Brain (organoid and tissue), 16 donors: ENCODE measurements at places on chromosomes 13 and 19.
A peak's percentile ranks its signal among the peaks of the same experiment; 100 is the strongest.

DNA sequence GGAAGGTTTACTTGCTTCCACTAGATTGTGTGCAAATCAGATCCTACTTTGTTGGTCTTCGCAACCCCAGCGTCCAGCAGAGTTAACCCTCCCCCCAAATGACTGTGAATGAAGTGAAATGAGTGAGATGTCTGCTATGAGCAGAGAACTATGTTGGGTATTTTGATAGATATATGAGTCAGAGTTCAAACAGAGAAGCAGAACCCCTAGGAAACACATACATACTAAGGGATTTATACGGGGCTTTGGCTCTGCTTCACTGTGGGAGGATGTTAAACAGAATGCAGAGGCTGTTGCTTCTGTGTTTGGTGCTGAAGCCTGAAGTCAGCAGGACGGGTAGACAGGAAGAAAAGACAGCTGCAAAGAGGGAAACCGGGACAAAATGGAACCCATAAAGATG lies 197.0 kb downstream of the MZT1 start:
- DNase-seq = no peak

- no peak for DNase-seq
These were observed 43.1 kb downstream of the NFIC start for GRCh38 chr19:3409346-3410064.

GRCh38 chr13:108877300-108877699 lies 247.9 kb downstream of the MYO16 start:
- DNase-seq = no peak

GRCh38 chr13:83881140-83881684 lies 1.1 kb downstream of the SLITRK1 start:
- DNase-seq = peak; percentile 72

- DNase-seq = no peak
These were observed 193.5 kb downstream of the ZNF536 start for GRCh38 chr19:30565636-30566035.

DNA sequence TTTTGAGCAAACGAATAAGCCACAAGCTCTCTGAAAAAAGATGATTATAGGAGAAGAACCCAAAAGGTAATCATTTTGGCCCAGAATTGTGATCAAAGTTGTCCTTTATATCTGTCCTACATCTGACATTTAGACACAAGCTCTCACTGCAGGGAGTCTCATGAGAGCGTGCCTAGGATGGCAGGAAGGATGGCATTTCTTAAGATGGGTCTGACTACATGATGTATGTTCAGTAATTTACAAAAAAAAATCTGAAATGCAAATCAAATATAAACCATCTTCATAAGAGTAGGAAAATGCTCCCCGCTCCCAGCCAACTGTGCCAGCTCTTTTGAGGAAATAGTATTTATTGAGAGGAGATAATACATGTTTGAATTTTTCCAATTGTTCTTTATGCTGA lies 81.0 kb upstream of the MBNL2 start:
- DNase-seq = peak; percentile 83

- DNase-seq = peak; percentile 79
These were observed 722 bp downstream of the HSD11B1L start for GRCh38 chr19:5681391-5682106.

DNA sequence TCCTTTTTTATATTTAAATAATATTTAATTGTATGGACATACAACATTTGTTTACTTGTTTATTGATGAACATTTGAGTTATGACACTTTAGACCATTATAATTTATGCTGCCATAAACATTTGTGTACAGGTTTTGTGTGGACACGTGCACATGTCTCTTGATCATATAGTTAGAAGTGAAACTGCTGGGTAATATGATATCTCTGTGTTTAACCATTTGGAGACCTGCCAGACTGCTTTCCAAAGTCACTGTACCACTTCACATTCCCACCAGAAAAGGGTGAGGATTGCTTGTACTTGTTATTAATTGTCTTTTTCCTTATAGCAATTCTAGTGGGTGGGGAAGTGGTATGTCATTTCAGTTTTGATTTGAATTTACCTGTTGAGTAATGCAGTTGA lies 145.6 kb upstream of the KLHL1 start:
- no peak for DNase-seq

- no peak for DNase-seq
These were observed 53.0 kb upstream of the URAD start for GRCh38 chr13:28041501-28041900.

DNA sequence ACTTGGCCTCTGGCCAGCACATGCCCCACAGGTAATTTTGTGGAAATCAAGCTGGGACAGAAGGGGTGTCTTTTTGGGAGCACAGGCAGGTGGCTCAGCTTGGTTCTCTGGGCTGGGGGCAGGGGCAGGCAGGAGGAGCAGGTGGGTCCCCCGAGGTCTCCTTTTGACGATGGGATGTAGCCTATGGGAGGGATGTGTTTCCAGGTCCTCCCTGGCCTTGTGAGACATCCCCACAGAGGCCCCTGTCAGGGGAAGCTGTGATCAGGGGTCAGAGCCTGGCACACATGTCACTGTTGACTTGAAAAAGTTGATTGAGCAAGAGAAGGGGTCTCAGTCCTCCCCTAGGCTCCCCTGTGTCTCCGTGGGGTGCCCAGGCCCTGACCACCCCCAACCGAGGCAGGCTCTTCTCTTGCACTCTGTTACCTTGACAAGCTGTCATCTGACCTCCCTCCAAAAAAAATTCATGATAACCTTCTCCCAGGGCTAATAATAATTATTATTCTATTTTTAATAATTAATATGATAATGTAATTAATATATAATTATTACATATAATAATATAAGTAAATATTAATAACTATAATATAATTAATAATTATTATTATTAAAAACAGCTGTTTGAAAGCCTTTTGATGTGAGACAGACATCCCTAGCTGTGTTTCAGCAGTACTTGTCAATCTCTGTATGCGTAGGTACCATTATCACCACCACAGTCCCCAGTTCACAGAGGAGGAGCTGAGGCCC lies 116.2 kb downstream of the ZDHHC20 start:
- DNase-seq = no peak

GRCh38 chr13:62093984-62094780 lies 678.5 kb upstream of the PCDH20 start:
- DNase-seq = no peak

DNA sequence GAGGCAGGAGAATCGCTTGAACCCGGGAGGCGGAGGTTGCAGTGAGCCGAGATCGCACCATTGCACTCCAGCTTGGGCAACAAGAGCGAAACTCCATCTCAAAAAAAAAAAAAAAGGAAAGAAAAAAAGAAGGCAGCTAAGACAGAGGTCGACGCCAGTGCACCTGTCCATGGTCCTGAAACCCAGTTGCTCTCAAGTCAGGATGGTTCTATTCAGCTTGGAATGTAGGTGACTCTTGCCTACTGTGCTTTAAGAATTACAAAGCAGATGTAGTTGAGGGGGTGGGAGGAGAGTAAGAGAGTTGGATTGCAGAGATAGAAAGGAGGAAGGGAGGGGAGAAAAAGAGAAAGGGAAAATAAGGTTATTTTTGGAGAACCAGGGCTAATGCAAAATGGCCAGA lies 18.7 kb downstream of the CACNG7 start:
- no peak for DNase-seq

DNA sequence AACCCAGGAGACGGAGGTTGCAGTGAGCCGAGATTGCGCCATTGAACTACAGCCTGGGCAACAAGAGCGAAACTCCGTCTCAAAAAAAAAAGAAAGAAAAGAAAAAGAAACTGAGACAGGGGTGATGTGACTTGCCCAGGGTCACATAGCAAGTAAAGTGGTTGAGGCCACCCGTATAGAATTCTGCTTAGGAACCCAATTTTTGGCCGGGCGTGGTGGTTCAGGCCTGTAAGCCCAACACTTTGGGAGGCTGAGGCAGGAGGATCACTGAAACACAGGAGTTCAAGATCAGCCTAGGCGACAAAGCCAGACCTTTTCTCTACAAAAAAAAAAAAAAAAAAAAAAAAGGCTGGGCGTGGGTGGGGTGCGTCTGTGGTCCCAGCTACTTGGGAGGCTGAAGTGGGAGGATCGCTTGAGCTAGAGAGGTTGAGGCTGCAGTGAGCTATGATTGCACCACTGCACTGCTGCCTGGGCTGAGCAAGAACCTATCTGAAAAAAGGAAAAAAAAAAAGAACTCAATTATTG lies 1.3 kb downstream of the SNRPA start:
- DNase-seq = no peak

DNA sequence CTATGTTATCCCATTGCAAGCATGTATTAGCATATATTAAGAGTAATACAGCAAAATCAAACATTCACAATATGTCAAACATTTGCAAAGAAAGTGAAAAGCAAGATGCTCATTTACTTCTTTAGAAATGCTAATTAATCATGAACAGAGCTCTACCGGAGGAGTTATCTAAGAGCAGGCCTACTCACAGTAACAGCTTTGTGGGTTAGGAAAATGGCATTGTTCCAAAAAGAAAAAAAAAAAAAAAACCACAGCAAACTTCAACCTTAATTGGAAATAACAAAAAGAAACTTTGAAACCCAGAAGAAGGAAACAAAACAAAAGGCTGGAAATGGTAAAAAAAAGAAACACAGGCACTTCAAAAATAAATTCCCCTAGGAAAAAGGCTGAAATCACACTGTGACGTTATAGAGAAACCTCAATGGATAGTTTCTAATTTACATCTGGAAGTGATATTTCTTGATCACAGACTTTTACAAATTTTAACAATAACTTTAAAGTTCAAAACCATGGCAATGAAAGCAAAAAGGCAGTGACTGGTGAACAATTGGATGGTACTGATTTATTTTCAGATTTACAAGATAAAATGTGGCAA lies 1236.8 kb upstream of the SPRY2 start:
- peak; percentile 22 for DNase-seq

DNA sequence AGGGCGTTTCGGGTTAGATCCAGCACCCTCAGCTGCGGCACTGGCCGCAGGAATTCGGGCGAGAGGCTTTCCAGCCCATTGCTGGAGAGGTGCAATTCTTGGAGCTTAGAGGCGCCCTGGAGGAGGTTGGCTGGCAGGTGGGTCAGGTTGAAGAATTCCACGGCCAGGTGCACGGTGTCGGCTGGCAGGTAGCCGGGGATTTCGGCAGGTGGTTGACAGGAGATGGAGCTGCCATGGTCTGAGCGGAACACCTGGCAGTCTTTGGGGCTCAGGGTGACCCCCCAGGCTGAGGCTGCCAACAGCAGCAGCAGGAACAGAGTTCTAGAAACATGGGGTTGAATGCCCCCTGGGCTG lies 1.3 kb downstream of the LRG1 start:
- no peak for DNase-seq

- DNase-seq = no peak
These were observed 67.5 kb upstream of the POSTN start for GRCh38 chr13:37666036-37666435.

DNA sequence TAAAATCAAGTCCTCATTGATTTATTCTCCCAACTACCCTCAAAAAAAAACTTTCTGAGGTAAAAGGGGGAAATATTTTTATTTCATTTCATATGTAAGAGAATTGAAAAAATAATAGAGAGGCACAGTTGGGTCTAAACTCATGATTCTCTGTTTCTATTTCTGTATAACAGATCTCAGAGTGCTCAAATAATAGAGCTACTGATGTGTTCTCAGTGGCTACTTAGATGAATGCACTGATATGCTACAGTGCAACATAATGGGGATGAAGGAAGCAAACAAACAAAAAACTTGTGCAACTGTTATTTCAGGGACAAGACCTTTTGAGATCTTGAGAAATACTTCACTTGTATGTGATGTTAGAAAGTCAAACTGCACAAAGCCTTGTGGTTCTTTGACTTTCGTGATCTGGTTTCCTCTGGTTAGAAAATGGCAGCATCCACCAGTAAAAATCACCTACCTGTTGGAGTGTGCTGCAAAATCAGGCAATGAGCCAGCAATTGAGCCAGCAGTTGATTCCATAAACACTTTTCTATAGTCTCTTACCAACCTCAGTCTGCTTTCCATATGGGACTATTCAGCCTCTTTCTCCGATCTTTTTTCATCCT lies 9.7 kb upstream of the DACH1 start:
- DNase-seq = no peak

DNA sequence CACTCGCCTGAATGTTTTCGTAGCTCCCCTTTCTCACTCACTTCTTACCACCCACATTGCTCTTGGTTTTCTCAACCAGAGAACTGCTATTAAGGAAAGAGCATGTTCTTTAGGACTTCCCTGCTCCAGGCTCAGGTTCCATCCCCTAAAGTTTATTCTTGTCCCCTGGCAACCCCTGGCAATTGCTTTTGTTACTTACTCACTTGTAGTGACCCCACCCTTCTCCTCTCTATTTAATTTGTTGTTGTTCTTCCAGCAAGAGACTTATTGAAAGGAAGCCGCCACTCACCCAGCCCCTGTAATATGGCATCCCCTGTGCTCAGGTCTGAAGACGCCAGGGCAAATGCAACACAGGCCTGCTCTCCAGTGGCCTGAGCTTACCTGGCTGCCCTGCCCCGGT lies 233.7 kb upstream of the SOX21 start:
- no peak for DNase-seq

- DNase-seq = peak; percentile 61
These were observed 32.6 kb downstream of the PDE4A start for GRCh38 chr19:10452726-10453618.

- DNase-seq = no peak
These were observed 23.2 kb downstream of the KCTD12 start for GRCh38 chr13:76863022-76863421.

GRCh38 chr19:45767410-45767880 lies 1.6 kb downstream of the SIX5 start:
- DNase-seq = no peak

DNA sequence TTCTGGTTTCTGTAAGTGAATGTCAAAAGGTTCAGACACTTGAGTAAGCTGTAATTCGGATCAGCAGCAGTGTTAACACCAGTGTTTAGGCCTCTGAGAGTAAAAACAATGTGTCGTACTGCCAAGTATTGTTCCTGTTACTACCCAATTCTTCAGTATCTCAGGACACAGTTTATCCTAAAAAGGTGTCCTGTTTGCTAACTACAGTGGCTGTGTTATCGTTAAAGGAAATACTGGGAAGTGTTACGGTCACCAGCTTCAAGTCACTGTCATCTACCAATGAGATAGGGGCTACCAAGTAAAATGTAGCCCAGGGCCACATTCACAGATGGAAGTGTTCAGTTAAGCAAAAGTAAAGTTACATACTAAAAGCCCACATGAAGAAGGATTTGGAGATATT lies 2.3 kb upstream of the UPF3A start:
- no peak for DNase-seq
